Fibroblast of lung (primary cell): ENCODE measurements at places on chromosomes 6 and 20. TPM values are rescaled to one million over a fixed set of nuclear protein-coding genes. Genes with fewer than 3 reads are reported as not detected.

Gene ADGRF1
- not detected in 2 replicates for total RNA-seq

Gene PGK2
- total RNA-seq = not detected in 2 replicates

Gene RRAGD
- total RNA-seq = 1.8 TPM in 2 replicates

Gene LAMA2
- 57.8 and 67.5 TPM in 2 replicates for total RNA-seq

Gene MAK
- not detected in 2 replicates for total RNA-seq
